CD4-positive, alpha-beta memory T cell (primary cell): ENCODE measurements at places on chromosomes 3 and 15.

DNA sequence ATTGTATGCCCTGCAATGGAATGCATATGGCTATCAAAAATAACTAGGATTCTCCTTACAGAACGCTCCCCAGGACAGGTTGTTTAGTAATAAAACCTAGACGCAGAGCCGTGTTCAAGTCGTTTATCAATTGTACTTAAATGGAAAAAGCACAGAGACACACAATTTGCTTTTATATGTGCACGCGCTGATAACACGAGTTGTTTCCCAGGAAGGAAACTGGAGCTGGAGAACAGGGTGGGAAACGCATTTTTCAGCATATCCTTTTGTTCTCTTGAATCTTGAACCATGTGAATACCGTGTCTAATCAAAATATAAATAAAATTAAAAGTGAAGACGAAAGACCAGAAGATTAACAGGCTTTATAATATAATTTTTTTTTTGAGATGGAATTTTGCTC lies 3.6 kb upstream of the ANPEP start:
- DNase-seq: no peak

GRCh38 chr15:63043335-63044076 lies 959 bp downstream of the TPM1 start:
- DNase-seq: no peak

DNA sequence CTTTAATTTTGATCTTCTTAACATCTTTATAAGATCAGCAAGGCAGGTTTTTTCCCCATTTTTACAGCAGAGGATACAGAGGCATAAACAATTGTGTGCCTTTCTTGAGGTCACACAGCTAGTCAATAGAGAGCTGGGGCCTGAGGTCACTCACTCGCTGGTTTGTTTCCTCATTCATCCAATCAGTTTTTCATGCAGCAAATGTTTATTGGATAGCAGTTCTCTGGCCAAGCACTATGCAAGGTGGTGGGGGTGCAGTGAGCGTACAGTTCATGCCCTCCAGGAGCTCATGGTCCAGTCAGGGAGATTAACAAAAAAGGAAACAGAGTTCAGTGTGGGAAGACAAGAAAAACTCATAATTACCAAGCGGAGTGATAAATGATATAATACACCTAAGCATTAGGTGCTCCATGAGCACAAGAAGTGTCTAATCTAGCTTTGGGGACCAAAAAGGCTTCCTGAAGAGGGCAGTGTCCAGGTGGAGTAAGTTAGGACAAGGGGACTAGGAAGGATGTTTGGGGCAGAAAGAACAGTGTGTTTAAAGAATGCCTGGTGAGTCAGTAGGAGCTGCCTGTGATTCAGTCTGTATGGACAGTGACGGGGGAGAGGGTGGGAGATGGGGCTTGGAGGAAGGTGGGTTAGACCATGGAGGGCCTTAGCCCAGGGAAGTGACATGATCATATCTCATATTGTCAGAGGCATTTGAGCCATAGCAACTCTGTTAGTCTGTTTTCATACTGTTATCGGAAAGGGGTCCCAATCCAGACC lies 29.3 kb downstream of the MAP2K5 start:
- no peak for DNase-seq

DNA sequence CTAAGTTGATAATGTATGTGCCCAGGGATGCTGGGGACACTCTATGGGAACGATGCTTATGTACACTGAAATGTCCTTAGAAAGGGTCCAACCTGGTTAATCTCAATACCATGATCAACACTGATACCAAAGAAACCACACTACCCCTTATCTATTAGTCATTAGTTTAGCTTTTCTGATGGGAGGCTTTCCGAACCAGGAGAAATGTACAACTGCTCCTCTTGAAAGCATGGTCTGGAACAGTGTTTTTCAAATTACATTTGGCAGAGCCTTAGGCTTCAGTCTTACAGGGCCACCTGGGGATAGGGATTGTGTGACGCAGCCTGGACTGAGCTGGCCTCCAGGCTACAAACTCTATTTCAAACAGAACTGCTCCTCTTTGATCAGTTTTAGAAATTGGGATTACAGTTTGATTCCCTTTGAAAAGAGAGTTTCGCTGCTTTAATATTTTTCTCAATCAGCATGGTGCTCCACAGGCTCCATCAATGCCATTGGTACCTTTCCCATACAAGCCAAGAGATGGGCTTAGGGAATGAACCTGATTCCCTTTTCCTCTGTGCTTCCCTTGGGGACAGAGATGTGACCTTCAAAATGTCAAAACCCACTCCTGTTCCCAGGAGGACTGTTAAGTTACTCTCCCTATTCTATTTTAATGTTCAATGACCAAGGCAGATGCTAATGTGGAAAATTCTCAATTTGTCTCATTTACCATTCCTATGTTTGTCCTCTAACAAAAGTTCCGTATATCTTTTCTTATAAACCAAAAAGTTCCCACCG lies 296.0 kb upstream of the ADAMTS9 start:
- no peak for DNase-seq

DNA sequence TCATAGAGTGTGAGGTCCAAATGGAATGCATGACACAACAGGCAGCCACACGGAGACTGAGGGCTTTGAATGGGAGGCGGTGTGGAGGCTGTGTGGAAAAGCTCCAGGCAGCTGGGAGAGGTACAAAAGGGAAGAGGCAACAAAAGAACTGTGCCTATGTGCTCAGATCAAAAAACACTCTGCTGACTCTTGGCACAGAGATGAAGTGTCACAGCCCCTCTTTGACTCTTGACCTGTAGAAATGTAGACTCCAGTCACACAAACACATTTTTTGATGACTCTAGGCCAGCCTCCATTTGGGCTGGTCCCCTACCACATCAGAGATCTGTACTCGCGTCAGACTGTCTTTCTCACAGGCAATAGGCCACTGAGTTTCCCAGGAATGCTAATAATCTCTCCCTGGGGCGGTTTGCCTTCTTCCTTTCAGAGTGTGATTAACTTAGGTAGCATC lies 456.0 kb downstream of the TUSC7 start:
- no peak for DNase-seq

DNA sequence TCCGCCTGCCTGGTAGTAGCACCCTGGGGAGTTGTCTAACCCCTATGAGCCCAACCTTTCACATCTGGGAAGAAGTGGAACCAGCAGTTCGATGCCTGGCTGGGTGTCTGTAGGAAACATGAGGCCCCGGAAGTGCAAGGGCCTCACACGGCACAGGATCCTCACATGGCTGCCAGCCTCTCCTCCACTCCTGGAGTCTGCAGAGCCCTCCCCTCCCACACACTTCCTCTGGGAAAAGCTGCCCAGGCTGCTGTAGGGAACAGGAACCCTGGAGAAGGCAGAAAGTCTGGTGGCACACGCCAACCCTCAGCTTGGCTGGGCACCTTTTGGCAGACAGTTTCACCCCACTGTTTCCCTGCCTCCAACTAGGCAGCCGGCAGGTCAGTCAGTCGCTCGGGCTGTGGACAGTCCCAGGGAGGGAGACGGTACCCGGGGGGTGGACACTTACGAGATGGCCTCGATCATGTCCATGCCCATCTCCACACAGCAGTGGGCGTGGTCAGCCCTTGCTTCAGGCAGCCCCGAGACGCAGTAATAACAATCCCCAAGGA lies 118.4 kb downstream of the ADCY5 start:
- DNase-seq: no peak

DNA sequence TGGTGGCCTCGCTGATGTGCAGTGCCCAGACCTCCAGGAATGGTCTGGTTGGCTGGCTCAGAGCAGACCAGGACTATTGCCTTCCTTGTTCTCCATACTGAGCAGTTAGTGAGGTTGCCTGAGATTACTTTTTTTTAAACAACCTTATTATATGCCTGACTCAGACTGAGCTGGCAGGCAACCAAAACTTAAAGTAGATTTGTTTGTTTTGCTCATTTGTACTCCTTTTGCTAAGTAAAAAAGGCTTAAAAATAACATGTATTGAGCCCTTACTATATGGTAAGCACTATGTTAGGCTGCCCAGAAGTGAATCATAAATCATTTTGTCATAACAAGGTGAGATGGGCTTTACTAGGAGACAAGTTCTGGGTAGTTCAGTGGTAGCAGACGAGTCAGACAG lies 92.4 kb downstream of the GHSR start:
- DNase-seq: no peak

DNA sequence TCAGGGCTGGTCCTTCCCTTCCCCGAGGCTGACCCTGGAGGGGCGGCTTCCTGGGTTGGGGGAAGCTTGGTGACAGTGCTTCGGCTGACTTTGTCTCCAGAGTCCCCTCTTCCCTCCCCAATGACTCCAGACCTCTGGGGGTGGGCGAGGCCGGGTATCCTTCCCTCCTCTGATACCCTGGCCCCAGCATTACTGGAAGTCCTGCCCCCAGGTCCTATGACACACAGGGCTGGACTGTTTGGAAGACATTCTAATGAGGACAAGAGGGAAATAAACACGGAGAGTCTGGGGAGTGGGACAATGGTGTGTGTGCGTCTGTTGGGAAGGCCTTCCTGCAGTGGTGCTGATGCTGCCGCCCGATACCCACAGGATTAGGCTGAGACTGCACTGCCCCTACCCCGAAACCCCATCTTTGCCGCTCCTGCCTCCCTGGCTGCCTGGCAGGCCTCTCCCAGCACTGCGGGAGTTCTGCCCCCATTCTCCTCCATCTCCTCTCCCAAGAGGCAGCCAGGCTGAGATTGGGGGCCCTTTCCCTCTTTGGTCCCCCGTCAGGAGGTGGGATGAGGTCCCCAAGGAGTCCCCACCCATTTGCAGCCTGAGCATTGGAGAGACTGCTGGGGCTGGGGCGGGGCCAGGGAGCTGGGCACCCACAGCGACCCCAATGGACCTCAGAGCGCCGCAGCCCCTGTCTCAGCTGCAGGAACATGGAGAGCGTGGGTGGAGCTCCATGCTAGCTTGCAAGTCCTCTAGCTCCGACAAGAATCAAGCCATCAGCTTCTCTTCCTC lies 29.7 kb upstream of the FBLN2 start:
- no peak for DNase-seq

DNA sequence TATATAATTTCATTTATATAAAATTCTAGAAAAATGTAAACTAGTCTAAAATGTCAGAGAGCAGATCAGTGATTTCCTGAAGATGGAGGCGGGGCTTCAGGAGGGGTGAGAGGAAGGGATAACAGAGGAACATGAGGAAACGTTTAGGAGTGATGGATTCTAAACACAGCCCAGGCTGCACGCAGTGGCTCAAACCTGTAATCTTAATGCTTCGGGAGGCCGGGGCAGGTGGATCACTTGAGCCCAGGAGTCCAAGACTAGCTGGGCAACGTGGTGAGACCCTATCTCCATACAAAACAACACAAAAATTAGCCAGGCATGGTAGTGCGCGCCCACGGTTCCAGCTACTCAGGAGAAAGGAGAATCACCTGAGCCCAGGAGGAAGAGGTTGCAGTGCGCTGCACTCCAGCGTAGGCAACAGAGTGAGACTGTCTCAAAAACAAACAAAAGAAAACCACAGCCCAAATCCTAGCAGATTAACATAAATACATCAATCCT lies 18.0 kb upstream of the IQCF1 start:
- no peak for DNase-seq

DNA sequence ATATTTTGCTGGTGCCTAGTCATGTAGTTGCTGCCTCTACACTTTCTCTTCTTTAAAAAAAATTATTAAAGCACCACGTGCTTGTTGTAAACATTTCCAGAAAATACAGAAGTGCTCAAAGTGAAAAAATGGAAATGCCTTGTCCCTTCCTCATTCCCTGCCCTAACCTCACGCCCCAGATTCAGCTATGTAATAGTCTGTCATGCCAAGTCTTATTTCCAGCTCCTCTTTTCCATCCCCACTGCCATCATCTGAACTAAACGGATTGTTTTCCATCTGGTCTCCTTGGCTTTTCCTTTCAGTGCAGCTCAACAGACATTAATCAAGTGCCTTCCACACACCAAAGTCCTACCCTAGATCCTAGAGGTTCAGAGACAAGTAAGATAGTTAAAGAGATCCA lies 15.5 kb downstream of the ZNF774 start:
- no peak for DNase-seq
